Amygdala (tissue), 56 donors: ENCODE measurements at places on chromosomes 16 and 17.
A peak's percentile ranks its signal among the peaks of the same experiment; 100 is the strongest.

- DNase-seq: peak; percentile 85
Observed at GRCh38 chr17:38341035-38341721, 2.6 kb downstream of the GPR179 start.

- DNase-seq: no peak
Observed at GRCh38 chr17:10463402-10463801, 6.0 kb downstream of the MYH4 start.

DNA sequence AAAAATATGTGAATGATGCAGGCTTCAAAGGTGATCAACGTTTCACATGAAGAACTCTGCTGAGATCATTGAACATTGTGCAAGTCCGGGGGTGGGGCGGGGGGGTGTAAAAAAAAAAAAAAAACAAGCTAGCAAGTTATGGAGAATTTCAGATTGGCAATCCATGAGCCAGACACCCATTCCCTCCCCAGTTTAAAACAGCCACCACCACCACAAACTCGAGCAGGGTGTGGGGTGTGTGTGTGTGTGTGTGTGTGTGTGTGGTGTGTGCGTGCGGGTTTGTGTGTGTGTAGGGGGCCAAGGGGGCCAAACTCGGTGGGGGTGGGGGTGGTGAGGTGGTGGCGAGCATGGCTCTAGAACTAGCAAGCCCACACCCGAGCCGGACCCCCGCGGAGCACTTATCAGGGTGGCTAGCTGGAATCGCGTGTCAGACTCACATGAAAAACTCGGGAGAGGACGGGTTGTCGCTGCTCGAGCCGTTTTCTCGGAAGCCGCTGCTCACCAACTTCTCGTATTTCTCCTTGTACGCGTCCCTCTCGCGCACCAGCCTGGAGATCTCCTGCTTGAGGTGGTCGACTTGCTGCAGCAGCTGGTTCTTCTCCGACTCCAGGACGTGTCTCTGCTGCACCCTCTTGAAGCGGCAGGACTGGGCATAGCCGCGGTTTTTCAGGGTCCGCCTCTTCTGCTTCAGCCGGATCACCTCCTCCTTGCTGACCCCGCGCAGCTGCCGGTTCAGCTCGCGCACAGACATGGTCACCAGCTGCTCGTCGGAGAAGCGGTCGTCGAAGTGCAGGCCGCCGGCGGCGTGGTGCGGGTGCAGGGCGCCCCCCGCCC is 2.0 kb downstream of the MAF start:
- no peak for DNase-seq

DNA sequence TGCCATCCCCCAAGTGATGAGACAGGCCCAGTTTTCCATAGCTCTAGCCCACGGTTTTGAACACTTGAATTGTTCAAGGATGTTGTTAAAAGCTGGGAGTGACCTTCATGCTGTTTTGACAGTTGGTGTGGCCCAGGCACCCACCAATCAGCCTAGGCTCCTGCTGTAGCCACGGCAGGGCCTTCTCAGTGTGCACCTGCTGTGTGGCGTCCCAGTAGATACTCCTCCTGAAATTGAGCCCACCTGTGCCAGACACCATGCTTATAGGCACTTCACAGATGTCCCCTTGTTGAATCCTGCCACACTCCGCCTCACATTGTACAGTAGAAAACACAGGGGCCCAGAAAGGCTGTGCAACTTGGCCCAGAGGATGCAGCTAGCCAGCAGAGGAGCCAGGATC is 86.4 kb downstream of the SOCS1 start:
- DNase-seq: no peak

DNA sequence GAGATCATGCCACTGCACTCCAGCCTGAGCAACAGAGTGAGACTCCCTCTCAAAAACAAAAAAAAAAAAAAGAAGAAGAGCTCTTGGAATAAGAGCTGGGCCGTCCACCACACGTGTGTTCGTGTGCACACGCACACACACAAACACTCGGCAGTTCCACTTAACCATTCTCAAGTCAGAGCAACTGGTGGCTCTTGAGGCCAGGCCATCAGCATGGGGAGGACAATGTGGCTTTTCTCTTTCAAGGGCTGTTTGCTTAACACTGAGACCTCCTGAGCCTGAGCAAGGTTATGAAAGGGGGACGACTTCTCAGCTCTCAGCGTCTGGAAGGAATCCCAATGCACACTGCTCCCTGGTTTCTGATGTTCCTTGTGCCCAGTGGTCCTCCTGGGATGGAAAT is 444.9 kb downstream of the SOX9 start:
- DNase-seq: no peak

DNA sequence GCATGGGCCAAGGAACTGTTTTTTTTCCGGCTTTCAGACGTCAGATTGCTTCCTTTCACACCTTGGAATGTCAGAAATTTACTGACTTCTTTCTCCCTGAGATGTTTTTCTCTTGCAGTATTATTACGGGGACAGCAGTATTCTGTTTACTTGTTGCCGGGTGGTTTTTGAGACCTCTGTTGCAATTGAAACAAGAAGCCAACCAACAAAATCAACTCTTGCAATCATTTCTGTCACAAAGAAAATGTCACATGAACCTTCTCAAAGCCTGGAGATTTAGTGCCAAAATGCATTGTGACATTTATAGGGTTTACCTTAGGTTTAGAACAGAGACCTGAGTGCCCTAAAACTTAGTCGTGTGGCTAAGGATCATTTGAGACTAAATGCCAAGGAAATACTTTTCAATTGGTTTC is 174.3 kb downstream of the MAP2K6 start:
- DNase-seq: no peak

DNA sequence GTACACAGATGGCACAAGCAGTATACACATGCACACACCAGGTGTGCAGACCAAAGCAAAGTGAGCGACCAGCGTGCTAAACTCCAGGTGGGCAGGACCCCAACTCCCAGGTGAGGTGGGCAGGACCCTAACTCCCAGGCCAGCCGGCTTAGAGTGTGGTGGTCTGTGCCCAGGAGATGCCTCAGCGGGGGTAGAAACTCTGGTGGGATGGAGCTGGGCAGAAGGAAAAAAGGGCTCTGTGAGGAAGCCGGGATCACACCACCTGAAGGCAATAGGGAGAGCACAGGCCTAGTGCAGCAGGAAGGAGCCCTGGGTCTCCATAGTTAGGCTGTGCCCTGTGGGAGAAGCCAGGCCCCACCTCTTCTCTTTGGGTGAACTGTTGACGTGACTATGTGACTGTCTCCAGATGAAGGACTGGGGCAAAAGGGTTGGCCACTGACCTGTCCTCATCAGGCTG is 1.6 kb upstream of the FOXJ1 start:
- no peak for DNase-seq

GRCh38 chr16:23990507-23990906 is 154.7 kb downstream of the PRKCB start:
- DNase-seq: no peak

DNA sequence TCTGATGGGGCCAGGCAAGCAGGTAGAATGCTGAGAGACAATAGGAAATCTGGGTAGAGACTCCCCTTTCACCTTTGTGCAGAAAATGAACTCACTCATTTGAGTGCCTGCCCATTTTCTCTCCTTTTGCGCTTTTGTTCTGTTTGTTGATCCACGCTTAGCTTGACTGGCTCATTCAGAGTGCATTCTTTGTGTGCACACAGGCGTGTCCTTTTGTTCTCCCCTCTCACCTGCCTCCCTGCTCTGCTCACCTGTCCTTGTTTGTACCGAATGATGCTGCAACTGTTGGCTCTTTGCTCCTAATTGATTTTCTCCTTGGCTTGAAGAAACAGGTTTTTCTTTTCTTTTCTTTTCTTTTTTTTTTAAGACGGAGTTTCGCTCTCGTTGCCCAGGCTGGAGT is 15.8 kb downstream of the PGS1 start:
- DNase-seq: no peak

DNA sequence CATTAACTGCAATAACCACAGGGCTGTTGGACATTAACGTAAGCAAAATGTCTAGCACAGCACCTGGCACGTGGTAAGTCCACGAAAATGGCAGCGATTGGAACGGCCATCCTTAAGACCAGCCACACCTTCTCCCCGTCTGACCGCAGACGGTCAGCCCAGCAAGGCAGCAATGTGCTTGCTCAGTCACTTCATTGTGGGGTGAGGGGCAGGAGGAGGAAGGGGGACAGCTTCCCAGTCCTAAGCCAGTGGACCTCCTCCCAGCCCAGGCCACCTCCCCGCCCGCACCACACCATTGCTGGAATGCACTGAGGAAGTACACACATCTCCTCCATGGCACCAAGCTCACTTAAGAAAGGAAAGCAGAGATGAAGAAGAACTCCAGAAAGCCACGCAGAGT is 8.6 kb upstream of the MYLK3 start:
- no peak for DNase-seq
